ENCODE measurements at places on chromosomes 16 and 17.

- no peak for DNase-seq
These were observed 16.5 kb downstream of the JUP start for GRCh38 chr17:41769985-41770384.

- peak; percentile 96 for DNase-seq
These were observed 3.7 kb downstream of the SOCS3 start for GRCh38 chr17:78356101-78356713.

- DNase-seq, result peak; percentile 68
These were observed 40.7 kb upstream of the ANKFY1 start for GRCh38 chr17:4304417-4305027.

DNA sequence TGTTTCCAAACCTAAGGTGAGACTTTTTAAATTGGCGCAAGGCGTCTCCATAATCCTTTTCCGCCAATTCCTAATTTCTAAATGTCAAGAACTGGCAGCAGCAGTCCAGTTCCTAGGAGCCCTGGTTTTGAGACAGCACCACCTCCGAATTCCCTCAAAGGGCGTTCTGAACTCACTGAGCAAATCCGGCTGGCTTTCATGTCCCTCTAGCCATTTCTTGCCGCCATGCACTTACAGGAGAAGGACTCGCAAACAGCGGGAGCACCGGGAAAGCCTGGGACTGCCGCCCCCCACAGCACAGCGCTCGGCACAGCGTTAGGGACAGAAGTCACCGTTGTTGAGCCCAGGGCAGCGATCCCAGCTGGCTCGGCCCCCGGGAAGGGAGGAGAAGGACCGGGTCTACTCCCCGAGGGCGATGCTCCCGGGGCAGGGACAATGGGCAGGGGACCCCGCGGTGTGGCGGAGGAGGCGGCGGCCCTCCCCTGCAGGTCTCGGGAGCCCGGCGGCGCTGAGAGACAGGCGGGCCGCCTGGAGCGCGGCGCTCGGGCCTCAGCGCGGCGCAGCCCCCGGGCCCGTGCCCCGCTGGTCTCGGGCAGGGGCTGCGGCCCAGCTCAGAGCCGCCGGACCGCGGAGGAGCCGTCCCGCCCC is 545 bp downstream of the ARHGAP17 start:
- DNase-seq, result peak; percentile 27

DNA sequence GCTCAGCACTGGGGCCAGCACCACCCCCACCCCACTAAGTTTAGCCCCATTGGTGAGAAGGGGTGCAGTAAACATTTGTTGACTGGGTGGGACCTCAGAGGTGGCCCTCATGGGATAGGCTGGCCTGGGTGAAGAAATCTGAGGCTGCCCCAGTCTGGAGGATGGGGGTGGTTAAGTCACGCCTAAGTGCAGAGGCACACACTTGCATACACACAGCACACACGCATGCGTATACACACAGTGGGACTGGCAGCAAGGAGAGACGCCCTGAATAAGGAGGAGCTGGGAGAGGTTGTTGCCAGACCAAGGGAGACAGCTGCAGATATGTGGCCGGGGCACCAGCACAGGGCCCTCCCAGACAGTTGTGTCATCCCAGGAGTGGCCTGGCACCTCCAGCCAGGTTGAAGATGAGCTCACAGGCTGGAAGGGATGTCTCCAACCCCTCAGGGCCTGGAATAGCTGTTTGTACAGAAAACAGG is 3.0 kb upstream of the BCAR1 start:
- no peak for DNase-seq

GRCh38 chr16:49855822-49856671 is at the start of gene ZNF423:
Gene ZNF423 (minus strand): TSS chr16:49856112. CDS start chr16:49855774, 338 bp downstream.
- DNase-seq, result no peak

GRCh38 chr16:56738221-56738620 is 8.3 kb downstream of the NUP93 start:
- no peak for DNase-seq

DNA sequence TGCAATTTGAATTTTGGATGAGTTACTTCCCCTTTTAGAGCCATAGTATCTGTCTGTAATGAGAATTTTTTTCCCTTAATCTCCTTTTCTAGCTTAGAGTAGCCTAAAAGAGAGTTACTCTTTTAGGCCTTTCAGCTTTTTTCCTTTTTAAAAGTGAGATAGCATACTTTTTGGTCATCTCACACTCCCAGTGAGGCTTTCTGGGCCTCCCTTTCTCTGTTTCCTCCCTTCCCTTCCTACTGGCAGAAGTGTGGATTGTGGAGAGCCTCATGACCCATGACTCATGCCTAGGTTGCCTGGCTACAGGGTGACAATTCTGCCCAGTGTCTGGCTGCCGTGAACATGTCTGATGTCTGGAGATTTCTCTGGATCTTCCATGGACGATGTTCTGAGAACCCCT is 15.2 kb downstream of the KRT23 start:
- DNase-seq, result no peak

DNA sequence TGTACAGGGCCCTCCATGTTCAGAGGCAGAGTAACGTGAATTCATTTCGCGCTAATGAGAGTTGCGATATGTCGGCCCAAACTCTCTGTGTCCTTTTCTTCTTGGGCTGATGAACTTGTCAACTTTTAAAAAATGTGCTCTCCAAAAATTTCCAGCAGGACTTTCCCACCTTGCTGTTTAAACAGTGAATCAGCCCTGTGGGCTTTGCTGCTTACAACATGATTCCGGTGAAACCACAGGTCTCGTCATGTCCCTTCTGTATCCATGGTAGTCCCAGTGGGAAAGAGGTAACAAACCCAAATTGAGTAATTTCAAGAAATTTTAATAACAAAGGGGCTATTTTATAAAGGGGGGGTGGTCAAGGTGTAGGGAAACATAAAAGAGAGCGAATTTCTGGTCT is 612.9 kb downstream of the MAF start:
- DNase-seq, result no peak

DNA sequence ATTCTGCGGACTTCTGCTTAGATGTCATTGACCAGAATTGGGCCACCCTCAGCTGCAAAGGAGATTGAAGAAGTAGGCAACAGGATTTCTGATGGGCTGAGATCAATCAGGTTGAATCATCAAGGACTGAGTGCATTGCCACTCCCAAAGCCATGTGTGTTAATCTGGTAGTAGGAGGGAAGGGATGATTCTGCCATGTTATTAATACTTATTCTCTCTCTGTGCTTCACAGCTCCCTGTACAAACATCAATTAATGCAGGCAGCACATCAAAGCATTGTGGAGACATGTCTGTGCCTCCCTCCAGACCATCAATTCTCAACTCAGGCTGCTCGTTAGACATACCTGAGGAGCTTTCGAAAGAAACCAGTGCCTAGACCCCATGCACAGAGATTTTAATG is 11.6 kb downstream of the LRRC3C start:
- no peak for DNase-seq

DNA sequence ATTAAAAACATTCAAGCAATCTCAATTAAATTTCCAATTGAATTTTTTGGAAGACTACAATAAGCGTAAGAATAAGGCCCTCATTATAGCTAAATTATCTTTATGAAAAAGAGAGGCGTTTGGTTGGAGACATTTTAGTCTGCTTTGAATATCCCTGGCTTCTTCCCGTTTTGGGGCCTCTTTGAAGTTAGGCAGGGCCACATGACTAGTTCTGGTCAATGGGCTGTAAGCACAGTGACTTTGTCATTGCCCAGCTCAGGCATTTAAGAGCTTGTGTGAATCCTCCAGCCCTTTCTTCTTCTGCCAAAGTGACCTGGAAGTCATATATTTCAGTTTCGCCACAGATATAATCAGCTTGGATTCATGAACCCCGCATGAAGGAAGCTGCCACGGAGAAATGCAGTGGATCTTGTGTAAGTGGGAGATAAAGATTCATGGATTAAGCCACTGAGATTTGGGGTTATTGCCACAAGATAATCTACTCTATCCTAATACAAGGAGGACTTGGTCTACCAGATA is 21.7 kb upstream of the UBTF start:
- no peak for DNase-seq

DNA sequence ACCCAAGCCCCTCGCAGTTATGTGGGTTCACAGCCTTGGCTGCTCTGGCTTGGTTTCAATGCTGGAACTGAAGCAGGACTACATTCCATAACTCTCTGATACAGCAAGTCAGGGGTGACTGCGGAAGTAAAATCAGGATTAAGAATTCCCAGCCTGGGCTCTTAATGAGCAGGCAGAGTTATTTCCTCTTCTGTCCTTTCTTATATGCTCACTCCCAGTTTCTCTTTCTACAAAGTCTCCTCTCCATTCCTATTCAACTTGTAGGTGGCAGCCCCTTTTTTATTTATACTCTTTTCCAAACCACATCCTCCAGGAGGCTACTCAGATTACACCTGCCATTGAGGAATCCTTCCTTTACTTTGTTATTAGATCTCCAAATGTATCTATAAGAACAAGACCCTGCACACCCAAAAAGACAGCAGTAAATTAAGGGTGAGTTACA is 40.3 kb downstream of the HOXB1 start:
- no peak for DNase-seq

DNA sequence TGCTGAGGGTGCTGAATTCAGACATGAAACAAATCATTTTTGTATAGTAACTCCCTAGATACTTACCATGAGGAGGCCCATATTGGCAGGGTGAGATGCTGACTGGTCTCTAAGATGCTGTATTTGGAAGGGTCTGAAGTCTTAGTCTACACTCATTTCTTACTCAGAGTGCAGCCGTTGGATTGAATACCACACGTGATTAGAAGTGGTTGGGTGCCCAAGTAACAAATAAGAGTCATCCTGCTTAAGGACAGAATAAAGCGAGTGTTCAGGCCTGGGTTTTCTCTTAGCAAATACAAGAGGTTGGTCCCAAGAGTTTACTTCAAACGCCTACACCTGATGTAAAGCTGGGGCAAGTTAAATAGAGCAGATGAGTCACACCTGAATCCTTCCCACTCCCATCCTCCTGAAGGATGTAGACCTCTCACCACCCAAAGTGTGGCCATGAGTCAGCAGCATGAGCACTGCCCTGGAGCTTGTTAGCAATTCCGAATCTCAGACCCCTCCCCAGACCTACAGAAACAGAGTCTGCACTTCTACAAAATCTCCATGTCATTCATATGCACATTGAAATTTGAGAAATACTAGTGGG is 284.6 kb upstream of the CDH5 start:
- DNase-seq, result no peak

DNA sequence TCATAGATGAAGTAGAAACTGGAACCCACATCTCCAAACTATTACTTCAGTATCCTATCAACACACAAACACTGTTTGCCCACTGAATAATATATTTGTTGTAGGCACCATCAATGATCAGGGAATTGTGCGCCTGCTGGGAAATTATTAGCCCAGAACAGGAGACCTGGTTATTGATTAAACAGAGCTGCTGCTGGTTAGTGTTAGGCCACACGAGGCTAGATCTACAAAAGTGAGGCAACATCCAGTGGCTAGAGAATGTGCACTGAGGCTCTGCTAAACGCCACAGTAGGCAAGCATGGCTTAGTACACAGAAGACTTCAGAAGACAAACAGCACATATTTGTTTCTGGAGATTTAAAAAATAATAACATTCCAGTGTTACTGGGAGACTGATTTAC is 11.0 kb downstream of the ABHD15 start:
- DNase-seq, result no peak

DNA sequence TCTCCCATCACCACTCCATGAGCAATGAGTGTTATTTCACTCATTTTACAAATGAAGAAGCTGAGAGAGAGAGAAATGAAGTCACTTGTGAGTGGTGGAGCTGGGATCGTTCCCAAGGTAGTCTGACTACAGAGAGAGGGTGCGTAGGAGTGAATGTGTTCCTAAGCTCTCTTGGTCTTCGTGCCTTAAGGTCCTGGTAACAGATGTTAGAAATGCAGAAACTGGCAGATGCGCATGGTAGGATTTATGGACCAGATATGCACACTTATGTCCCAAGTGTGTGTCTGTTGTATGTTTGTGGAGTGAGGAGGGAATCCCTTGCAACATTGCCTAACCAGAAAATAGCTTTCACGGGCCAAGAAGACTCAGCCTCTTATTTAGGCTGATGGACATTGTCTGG is 93.2 kb upstream of the ZNF469 start:
- no peak for DNase-seq

- no peak for DNase-seq
These were observed 639 bp upstream of the TRIM65 start for GRCh38 chr17:75897160-75898019.

- no peak for DNase-seq
These were observed 11.3 kb upstream of the HOXB2 start for GRCh38 chr17:48556229-48556575.

GRCh38 chr16:78705694-78706093 is 606.2 kb downstream of the WWOX start:
- DNase-seq, result peak; percentile 64

DNA sequence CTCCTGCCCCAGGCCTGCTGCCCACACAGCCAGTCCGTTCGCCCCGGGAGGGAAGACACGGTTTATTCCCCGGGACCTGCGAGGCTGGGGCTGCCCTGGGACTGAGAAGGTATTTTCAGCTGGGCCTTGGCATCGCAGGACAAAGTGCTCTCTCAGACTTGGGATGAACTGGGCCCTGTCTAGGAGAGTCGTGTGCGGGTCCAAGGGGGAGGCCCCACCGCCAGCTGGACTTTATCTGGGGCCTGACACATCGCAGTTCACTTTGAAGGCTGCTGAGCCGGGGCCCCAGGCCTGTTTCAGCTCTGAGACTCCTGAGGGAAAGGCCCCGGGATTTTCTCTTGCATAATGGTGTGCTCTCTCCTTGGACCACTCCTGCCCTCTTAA is 6.8 kb downstream of the CRISPLD2 start:
- no peak for DNase-seq

DNA sequence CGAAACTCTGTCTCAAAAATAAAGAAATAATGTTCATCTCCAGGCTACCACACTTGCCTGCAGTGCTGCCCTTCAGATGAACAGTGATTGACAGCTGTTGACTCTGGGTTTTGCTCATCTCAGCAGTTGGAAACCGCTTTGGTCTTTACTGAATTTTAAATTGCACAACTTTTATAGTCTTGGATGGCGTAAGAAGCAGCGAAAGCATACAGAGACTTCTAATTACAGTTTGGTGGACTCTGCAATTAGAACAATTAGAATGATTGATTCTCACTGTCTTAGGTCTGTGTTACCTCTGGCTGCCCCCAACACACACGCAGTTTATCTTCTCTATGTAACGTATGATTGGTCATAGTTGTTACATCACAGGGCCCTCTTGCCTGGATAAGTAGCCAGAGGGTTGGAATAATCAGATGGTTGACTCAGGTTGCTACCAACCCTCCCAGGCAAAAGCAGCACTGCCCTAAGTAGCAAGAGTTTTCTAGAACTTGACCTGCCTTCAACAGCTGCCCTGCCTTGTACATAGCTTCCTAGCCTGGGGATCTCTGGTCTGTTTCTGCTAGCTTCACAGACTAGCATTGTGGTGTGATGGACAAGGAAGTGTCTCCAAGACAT is 1.9 kb upstream of the NAT9 start:
- DNase-seq, result no peak
